ENCODE measurements at places on chromosomes 7 and 10.

- DNase-seq = no peak
Measured at GRCh38 chr10:3116508-3117100, 49.3 kb downstream of the PFKP start.

- DNase-seq = no peak
Measured at GRCh38 chr10:59047180-59047579, 129.3 kb upstream of the PHYHIPL start.

DNA sequence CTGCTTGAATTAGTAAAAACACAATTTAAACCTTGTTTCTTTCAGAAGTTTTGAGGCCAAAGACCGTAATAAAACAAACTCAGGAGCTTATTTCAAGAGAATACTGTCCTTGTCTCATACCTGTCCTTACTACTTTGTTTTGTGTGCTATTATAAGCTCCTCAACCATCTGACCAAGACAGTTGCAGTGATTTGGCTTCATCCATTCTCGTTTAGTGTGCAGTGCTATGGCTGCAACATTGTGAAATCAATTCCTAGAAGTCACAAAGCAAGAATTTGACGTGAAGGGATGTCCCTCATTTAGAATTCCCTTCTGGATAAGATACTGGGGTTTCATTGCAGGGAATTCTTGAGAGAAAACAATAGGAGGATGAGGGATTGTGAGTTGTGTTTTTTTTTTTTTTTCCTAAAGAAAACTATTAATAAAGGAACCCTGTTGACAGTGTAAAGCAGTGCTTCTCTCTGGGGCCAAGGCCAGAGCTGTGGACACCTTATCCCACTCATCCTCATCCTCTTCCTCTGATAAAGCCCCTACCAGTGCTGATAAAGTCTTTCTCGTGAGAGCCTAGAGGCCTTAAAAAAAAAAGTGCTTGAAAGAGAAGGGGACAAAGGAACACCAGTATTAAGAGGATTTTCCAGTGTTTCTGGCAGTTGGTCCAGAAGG lies at the start of gene OIT3:
Gene OIT3 (plus strand): TSS at position 604 of the 663 bp plus-strand sequence. CDS start 60 bp downstream, outside the sequence.
- DNase-seq = no peak

- DNase-seq = no peak
Measured at GRCh38 chr10:543862-544822, 145.3 kb downstream of the DIP2C start.

- no peak for DNase-seq
Measured at GRCh38 chr10:3908183-3908582, 123.2 kb upstream of the KLF6 start.

DNA sequence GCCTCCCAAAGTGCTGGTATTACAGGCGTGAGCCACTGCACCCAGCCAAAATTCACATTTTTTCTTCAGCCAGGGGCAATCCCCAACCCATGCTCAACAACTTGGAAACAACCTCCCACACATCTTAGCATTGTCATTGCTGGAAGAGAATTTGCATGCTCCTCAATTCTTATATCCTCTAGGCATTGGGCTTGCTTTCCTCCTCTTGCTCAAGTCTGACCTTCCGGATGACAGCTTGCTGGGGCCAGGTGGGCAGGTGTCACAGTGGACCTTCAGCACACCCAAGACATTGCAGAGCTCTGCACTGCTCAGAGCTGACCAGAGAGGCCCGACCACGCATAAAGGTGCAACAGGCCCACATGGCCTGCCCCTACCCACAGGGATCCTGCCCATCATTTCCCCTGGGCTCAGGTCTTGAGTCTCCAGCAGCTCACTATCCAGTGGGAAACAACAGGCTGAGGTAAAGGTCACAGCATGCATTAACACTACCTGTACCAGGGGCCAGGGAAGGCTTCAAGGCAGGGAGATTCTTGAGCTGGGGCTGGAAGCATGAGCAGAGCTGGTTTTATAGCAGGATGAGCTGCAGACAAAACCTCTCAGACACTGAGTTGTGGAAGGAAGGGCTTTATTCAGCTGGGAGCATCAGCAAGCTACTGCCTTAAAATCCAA lies 6.8 kb upstream of the GPR15LG start:
- DNase-seq = no peak

GRCh38 chr10:3527869-3528268 lies 257.1 kb downstream of the KLF6 start:
- no peak for DNase-seq

DNA sequence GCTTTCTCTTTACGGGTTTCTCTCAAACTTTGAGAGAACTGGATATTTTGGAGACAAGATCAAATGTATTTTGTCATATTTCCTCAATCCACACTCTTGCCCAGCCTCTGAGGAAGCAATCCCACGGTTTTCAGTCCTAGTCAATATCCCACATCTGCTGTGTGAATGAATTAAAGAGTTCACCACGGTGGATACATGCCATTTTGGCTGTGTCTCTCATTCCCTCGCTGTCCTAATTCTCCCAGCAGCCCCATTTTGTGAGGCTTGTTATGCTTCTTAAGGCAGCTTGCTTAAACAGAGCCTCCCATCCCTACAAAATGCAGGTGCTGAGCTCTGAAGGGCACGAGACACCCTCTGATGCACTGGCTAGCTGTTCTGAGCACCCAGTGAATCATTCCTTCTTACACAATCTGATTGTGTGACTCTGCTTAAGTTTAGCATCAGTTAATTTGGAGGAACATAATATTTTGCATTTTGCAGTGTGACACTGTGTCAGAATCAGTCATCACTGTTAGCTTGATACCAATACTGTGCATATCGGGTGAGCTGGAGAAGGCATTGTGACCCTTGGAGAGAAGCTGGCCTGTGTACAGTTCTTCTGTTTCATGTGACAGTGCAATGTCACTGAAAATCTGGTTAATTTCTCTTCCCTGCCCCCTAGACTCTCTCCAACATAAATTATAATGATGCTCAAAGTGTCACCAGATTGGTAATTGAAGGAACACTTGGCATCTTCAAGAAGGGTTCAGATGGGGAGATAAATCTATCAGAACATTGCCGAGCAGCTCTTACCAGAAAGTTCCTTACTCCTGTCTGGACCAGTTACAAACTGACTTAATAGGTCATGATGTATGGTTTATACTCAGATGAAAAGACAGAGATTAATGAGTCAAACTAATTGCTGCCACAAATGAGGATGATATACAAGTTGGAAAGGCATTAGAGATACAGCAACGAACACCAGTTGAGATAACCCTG lies 103.7 kb upstream of the AOAH start:
- DNase-seq = no peak

GRCh38 chr7:25056368-25056767 lies 68.7 kb downstream of the CYCS start:
- no peak for DNase-seq

GRCh38 chr10:101257084-101257483 lies 27.8 kb upstream of the LBX1 start:
- DNase-seq = no peak

DNA sequence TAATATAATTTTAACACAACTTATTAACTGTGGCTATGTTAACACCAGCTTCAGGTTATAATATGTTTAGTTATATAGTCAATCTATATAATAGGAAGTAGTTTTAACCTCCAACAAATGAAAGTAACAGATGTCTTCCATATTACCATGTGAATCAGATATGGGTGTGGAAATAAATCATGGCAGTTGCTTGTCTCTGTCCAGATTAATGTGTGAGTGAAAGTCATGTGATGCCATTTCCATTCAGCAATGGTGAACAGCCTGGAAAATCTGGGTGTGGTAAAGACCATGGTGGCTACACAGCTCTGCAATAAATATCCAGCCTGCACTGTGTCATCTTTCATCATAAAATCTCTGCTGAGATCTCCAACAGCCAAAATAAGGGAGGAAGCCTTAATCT lies 27.8 kb downstream of the HEPACAM2 start:
- DNase-seq = no peak

- DNase-seq = no peak
Measured at GRCh38 chr10:130242513-130242912, 106.3 kb downstream of the GLRX3 start.

DNA sequence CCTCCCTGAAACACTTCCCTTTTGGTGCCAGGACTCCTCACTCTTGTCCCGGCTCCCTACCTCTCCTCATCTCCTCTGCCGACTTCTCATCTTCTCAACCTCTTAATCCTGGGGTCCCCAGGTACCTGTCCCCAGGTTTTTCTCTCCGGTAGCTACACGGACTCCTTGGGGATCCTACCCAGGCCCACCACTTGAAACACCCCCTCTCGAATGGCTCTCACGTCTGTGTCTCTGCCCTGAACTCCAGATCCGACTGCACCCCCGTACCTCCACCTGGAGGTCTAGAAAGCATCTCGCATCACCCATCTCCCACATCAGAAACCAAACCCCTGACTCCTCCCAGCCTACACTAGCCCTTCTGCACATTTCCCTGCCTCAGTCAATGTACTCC lies 4.8 kb downstream of the TBATA start:
- no peak for DNase-seq

GRCh38 chr10:86234541-86235270 lies 131.9 kb downstream of the GRID1 start:
- DNase-seq = no peak

GRCh38 chr7:131603932-131604331 lies 47.5 kb upstream of the PODXL start:
- no peak for DNase-seq

- DNase-seq = peak; percentile 42
Measured at GRCh38 chr10:17227367-17228090, 512 bp upstream of the VIM start.

- DNase-seq = no peak
Measured at GRCh38 chr10:132417957-132418441, 21.0 kb downstream of the PWWP2B start.

GRCh38 chr10:105042906-105043552 lies 401.9 kb downstream of the SORCS3 start:
- no peak for DNase-seq

- no peak for DNase-seq
Measured at GRCh38 chr7:40680657-40681056, 545.9 kb downstream of the SUGCT start.

DNA sequence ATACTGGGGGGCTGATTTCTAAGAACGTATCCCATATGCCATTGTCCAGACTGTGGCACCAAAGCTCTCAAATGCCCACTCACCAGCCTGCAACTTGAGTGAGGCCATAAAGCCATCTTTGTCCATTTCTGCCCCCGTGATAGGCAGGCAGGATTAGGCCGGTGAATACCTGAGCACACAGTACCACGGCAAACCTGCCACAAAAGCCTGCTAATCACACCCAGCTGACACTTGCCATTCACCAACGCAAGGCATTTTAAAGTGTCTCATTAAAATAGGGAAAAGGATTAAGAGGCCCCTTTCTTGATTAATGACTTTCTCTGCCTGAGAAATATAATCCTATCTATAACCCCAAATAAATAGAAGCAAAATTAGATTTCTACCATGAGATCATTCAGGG lies 111.4 kb upstream of the NANOS1 start:
- no peak for DNase-seq

GRCh38 chr10:14774797-14775196 lies at the start of gene FAM107B:
TSS of gene FAM107B (minus strand) at chr10:14774897. CDS start at chr10:14774663, 234 bp downstream.
- DNase-seq = no peak

DNA sequence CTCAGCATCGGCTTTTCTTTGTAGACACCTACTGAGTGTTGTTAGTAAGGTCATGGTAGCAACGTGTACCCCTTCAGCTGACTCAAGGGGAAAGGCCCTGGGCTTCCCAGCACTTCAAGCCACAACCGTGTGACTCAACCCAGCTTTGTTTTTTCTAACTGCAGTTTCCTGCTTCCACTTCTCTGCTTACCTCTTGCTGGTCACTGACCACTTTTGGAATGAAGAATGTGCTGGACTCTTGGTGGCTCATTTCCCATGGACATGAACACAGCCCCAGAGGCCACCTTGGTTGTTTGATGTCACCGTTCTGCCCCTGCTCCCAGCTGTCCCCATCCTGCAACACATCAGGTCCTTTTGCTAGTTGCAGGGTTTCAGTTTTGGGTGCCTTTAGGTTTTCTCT lies 69.5 kb upstream of the ZNF438 start:
- DNase-seq = no peak

DNA sequence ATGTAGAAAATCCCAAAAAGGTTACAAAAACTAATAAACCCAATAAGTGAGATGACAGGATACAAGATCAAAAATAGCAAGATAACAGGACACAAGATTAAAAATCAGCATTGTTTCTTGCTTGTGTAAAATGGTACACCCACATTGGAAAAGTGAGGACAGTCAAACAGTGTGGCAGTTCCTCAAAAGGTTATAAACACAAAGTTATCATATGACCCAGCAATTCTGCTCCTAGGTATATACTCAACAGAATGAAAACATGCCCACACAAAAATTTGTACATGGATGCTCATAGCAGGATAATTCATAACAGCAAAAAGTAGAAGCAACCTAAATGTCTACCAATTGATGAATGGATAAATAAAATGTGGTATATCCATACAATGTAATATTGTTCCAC lies 105.8 kb downstream of the ARMH3 start:
- no peak for DNase-seq

GRCh38 chr7:96953676-96954513 lies 51.5 kb upstream of the DLX6 start:
- no peak for DNase-seq

DNA sequence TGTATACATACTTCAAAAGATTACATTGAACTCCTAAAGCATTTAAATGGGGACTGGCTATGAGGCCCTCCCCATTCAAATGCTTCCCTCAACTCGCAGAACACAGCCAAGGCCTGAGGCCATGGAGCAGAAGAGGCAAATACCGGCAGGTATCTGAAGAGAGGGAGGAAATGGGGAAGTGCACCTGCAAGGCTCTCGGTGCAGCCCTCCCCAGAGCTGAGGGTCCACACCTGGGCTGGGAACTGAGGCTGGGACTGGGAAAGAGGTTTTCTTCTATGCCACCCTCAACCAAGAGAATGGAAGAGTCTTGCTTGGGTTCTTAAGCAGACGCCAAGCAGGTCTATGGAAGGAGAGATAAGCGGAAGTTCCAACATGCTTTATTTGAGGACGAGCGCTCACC lies 13.0 kb upstream of the CYREN start:
- DNase-seq = no peak

DNA sequence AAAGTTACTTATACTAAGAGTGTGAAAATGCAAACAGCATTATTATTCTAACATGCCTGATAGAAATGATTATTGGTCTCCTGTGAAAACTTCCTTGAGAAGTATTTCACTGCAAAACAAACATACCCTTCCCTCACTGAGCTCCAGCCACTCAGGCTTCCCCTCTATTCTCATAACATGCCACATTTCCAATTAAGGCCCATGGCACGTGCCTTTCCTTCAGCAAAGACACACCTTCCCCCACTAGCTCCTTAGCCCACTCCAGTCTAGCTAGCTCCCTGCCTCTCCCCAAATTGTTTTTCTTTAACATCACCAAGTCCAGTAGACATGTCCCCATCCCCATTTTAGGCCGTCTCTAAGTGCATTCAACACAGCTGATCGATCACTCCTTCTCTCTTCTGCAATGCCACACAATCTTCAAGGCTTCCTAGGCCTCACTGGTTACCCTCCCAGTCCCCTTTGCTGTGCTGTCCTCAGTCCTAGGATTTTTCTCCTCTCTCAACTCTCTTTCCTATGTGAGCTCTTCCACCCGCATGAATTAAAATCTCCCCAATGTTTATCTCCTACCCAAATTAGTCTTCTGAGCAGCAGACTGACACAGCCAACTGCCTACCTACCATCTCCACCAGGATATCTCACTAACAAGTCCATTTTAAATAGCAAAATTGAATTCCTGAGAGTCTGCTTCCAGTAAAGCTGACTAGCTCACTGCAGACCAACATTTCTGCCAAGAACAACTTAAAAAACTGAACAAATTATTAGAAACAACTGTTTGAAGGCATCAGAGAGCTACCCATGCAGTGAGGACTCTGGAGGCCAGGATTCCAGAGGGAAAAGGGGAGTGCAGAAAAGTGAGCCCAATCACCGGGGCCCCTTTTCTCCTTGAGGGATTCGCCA lies 11.9 kb downstream of the CYTH3 start:
- no peak for DNase-seq

GRCh38 chr7:33276325-33276724 lies 147.0 kb downstream of the BBS9 start:
- DNase-seq = no peak
